Renal pelvis (tissue), 12 donors: ENCODE measurements at places on chromosomes 1 and 21. TPM values are rescaled to one million over a fixed set of nuclear protein-coding genes. Genes with fewer than 3 reads are reported as not detected.

The GUCA2B gene
- polyA plus RNA-seq: not detected

DNA sequence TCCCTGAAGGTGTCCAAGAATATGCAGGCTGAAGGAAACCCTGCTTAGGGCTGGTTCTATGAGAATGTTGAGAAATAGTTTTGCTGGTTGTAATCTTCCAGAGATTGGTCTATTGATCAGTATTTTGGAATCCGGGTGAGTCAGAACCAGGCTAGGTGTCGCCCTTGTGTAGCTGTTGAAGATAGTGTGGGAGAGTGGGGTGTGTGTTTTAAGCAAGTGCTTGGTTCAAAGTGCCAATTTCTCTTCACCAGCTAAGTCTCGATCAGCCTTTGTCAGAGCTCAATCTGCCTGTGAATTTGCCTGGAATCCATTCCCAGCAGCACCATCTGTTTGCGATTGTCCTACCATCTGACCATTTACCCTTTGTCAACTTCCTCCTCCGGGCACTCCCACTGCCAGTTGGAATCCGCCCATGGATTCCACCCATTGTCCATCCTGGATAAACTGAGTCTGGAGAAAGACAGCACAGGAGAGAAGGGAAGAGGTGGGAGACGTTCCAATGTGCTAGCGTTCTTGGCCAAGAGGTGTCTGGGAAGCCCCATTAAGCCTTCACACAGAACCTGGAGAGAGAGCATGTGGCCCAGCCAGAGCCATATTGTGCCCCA lies 59.4 kb upstream of the CYP2J2 start:
- DNase-seq: no peak

DNA sequence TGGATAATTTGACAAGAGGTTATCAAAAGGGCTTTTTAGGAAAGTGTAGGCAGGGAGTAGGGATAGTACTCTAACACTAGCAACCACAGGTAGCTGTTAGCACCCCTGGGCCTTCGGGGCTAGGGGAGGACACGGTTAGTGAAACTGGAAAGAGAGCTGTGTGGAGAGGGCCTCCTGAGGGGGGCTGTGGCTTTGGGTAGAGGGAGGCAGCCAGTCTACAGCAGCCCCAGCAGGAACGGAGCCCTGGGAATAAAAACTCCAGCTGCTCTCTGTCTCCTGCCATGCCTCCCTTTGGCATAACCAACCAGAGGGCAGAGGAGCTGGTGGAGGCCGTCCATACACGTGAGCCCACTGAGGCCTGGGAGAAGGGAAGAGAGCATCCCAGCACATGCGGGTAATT lies 223.2 kb downstream of the FOXD2 start:
- DNase-seq: no peak

GRCh38 chr1:209883341-209883971 lies 54.6 kb upstream of the SYT14 start:
- peak; percentile 22 for DNase-seq

DNA sequence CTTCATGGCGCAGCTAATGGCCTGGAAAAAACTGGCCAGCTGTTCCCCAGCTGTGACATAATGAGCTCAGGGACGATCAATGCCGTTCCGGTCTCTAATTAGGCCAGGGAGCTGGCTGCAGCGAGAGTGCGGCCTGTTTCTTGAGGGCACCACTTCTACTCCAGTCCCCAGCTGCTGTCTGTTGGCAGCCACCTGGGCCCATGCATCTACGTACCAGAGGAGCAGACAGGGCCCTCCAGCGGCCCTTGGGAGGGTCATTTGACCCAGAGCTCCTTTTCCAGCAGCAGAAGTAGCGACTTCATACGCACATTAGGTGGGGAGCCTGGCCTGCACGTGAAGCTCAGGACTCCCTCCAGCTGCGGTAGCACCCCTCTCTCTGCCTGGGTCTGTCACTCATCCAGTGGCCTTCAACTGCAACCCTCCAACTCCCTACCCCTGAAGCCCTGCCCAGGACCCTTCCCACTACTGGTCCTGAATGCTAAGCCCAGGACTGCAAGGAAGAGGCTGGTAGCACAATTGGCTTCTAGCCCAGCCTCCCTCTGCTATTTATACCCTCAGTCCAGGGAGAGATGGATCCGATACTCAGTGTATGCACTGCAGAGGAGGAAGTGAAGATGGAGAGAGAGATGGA lies 9.1 kb upstream of the GPR61 start:
- DNase-seq: no peak
